ENCODE measurements at places on chromosomes 7 and 10.

GRCh38 chr7:122674502-122674901 lies 24.4 kb downstream of the RNF133 start:
- no peak for DNase-seq

DNA sequence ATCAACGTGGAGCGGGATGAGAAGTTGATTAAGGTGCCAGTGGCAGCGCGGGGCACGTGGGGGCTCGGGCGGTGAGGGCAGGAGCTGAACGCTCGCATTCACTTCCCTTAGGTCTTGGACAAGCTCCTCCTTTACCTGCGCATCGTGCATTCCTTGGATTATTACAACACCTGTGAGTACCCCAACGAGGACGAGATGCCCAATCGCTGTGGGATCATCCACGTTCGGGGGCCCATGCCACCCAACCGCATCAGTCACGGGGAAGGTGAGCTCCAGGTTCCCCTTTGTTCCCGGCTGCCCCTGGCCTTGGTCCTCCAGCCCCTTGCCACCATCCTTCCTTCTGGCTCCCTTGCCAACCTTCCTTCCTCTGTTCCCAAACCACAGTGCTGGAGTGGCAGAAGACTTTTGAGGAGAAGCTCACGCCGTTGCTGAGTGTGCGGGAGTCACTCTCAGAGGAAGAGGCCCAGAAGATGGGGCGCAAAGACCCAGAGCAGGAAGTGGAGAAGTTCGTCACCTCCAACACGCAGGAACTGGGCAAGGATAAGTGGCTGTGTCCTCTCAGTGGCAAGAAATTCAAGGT lies 2.5 kb downstream of the UFSP1 start:
- DNase-seq: peak; percentile 57

DNA sequence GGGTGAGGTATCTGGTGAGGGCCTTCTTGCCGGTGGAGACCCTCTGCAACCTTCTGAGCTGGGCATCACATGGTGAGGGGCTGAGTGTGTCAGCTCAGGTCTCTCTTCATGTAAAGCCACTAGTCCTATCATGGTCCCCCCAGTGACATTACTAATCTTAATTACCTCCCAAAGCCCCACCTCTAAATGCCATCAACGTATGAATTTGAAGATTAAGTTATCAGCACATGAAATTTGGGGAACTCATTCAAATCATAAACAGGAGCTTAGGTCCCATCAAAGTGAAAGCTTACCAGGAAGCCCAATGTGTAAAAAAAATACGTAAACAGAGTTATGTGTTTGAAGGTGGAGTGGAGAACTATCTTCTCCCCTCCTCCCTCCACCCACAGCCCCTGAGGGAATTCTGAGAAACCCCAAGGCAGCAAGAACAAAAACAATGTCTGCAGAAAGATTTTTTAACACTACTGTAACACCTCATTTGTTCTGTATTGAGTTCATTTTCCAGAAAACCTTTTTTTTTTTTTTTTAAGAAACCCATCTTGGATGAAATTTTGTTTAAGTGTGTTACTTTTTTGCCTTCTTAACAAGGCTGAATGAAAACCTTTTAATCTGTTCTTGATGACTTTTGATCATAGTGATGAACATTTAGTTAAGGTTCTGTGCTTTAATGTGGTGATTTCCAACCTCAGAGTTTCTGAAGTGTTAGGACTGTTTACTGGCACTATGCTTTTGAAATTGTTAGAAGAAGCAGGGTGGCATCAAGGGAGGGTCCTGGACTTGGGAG lies 19.1 kb upstream of the PCGF5 start:
- DNase-seq: no peak

GRCh38 chr7:103637094-103637493 lies 191.1 kb upstream of the SLC26A5 start:
- no peak for DNase-seq

DNA sequence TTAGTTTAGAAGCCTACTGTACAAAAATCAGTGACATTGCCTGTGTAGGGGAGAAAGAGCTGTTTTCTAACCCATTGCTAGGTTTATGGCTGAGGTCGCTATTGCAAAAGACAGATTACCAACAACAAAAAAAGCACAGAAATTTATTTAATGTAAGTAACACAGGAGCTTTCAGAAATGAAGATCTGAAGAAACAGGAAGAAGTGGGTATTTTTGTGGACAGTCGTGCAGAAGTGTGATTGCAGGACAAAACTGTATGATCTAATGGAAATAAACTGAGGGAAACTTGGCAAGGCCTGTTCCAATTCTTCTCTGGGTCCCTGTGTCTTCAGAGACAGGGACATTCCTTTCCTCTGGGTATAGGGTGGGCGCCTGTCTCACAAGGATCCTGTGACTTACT lies 87.4 kb downstream of the APBB1IP start:
- no peak for DNase-seq

GRCh38 chr7:34044306-34044643 lies 138.9 kb downstream of the BMPER start:
- no peak for DNase-seq

GRCh38 chr10:102673819-102674511 lies 29.7 kb downstream of the TRIM8 start:
- DNase-seq: peak; percentile 72

DNA sequence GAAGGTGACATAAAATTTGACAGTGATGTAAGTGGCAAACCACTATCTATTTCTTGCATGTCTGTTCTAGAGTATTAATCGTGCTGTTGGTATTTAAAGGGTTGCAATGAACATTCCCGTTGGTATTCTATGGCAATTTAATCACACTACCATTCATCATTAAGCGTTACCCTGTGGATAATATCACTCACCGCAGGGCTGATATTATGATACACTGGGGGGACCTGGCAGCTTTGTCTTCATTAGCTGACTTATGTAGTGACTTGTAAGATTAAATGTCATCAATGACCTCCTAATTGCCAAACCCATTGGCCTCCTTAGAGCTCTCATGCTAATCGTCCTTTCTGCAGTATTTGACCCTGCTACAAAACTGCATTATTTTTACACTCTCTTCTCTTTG lies 624.5 kb upstream of the VSTM2A start:
- DNase-seq: no peak

- peak; percentile 93 for DNase-seq
Measured at GRCh38 chr7:47581804-47582763, at the start of gene TNS3. TSS of gene TNS3 (minus strand) at chr7:47582111. CDS start at chr7:47439636, 142,475 bp downstream.

DNA sequence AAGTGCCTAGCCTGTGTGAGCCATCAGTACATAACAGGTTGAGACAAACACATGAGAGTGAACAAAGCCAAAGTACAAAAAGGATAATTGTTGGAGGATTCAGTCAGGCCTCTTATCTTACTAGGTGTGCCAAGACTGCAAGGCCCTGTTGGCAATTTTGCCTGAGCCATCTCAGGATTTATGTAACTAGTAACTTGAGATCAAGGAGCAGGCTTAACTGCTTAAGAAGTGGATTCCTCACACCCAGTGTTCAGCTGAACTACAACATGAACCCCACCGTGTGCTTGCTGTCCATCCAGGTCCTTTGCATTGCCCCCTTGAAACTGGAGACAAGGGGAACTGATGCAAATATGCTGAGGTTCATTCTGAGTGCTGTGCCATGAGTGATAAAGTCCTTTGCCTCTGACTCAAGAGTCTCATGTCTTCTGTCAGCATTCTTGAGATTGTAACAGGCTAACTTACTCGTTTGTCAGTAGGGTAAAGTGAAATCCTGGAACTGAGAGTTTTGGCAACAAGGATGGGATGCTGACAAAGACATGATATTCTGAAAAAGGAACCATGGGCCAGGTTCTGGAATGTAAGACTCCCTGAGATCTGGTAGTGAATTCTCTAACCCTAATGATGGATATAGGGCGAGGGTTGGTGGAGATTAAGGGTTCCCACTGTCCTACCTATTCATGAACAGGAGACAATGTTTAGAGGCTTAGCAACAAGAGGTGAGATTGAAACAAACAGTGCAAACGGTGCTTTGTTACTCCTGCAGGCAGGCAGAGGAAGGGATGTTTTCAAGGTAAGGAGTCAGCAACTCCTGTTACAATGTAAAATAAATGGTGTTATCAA lies 44.1 kb upstream of the GATAD1 start:
- DNase-seq: no peak

- no peak for DNase-seq
Measured at GRCh38 chr7:90224195-90224594, 12.7 kb downstream of the STEAP2 start.

GRCh38 chr10:44386546-44387052 lies 1.7 kb upstream of the CXCL12 start:
- peak; percentile 97 for DNase-seq

GRCh38 chr10:23368816-23369640 lies 24.4 kb upstream of the C10orf67 start:
- no peak for DNase-seq

DNA sequence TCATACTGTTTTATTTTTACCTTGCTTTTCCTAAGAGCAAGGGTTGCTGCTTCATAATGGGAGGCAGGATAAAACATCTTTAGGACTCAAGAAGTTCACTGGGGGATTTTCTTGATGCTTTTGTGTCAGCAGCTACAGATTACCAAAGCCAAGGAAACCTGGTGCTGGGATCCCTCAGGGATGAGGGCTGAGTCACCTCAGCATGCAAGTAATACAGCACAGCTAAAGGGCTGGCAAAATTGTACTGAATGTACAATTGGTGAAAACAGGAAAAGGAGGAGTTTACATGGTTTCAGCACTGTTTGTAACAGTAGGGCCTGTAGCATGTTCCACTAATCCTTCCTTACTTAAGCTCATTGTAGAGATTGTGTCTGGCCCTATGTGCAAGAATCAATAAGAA lies 1056.8 kb downstream of the SORCS1 start:
- DNase-seq: no peak

GRCh38 chr10:103560886-103561285 lies 67.4 kb downstream of the NEURL1 start:
- DNase-seq: no peak

- peak; percentile 20 for DNase-seq
Measured at GRCh38 chr7:137839903-137840779, 6.6 kb downstream of the DGKI start.

DNA sequence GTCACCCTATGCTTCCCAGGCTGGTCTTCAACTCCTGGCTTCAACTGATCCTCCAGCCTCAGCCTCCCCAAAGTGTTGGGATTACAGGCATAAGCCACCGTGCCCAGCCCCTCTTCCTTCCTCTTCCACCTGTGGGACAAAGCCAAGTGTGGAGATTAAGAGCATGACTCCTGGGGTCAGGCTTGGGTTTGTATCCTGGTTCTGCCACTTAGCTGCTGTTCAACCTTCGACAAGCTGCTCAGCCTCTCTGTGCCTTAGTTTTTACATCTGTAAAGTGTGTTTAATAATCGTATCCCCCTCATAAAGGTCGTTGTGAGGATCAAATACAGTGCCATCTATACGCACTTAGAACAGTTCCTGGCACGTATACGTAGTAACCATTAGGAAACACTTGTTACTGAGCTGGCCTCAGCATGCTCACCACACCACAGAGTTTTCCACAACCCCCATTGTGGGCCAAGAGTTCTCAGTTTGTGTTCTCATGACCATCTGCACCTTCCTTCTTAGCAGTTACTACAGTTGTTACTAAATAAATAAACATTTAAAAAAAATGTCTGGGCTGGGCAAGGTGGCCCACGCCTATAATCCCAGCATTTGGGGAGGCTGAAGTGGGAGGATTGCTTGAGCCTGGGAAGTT lies 140.5 kb upstream of the BTBD16 start:
- no peak for DNase-seq

- DNase-seq: peak; percentile 20
Measured at GRCh38 chr10:34235164-34235832, 579.8 kb downstream of the PARD3 start.

DNA sequence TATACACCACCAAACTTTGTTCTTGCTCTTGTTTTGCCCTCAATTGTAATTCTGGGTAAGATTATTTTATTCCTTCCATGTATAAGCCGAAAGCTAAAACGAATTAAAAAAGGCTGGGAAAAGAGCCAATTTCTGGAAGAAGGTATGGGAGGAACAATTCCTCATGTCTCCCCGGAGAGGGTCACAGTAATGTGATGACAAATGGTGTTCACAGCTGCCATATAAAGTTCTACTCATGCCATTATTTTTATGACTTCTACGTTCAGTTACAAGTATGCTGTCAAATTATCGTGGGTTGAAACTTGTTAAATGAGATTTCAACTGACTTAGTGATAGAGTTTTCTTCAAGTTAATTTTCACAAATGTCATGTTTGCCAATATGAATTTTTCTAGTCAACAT lies 12.5 kb upstream of the CFAP69 start:
- no peak for DNase-seq

GRCh38 chr10:130970341-130971122 lies 341.0 kb downstream of the TCERG1L start:
- no peak for DNase-seq

DNA sequence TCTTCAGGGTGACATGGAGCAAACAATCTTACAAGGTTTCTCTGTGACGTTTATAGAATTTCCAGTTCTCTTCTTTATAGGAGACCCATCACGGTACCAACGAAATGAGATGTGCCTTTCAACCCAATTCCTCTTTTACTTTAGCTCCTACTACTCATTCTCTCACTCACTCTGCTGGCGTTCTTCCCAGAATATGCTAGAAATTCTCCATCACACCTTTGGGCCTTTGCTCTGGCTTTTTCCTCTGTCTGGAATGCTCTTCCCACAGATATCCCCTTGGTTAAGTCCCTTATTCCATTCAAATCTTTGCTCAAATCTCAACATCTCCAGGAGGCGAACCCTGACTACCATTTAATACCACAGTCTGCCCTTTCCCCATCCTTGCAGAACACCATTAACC lies 39.0 kb downstream of the SEMA3C start:
- no peak for DNase-seq

- DNase-seq: peak; percentile 61
Measured at GRCh38 chr7:3210531-3210930, 90.5 kb upstream of the SDK1 start.

DNA sequence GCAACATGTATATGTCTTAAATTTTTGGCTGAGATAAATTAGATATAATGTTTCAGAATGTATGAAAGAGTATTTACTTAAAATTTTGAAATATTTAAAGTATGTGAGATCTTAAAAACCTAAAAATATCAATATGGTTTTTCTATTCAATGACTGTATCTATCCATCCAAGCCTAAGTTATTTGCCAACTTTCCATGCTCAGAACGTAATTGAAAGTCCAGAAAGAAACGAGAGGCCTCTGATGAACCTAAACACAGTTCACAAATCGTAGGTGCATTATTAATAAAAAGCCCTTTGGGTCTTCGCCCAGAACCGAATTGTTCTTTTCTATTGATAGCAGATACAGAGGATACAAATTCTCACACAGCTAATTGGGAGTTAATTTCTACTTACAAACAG lies 6.5 kb downstream of the SVIL start:
- no peak for DNase-seq

DNA sequence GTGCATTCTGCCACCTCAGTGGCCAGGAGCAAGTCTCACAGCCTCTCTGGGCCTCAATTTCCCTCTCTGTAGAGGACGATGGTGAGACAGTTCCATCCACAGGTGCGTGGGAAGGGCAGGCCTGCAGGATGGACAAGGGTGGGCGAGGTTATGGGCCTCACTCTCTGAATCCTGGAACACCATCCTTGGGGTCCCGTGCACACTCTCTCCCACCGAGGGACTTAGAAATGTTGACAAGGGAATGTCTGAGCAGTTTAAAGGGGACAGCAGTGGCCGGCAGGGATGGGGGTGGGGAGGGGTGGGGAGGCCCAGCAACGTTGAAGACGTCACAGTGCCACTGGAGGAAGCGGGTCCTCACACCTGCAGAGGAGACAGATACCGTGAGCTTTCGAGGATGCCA lies 111.5 kb downstream of the FOXL3 start:
- DNase-seq: no peak

GRCh38 chr10:31424473-31424872 lies 105.5 kb downstream of the ZEB1 start:
- DNase-seq: no peak

GRCh38 chr10:117747636-117748035 lies 205.1 kb downstream of the EMX2 start:
- DNase-seq: no peak
